ENCODE measurements at places on chromosomes 2 and 18.

GRCh38 chr2:36074008-36074407 lies 281.6 kb upstream of the CRIM1 start:
- DNase-seq, result no peak

DNA sequence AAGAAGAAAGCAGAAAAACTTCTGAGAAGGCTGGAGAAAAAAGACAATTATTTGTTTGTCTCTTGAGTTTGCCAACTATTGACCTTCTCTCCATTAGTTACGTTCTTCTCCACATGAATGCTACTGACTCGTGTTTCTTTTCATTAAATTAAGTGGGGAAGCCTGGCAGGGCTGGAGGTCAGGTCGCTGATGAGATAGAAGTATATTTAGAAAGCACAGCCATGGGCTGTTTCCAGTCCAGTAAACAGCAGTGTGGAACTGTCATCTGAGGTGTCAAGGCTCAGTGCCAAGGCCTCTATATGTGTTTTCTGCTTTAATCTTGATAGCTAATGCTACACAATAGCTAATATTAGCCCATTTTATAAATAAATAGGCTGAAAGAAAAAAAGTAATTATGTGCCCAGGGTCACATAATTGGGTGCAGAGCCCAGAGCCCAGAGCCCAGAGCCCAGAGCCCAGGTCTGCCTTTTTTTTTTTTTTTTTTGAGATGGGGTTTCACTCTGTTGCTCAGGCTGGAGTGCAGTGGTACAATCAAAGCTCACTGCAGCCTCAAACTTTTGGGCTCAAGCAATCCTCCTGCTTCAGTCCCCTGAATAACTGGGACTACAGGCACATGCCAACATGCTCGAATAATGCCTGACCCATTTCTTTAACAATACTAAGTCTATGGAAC lies 6.3 kb downstream of the MSGN1 start:
- DNase-seq, result no peak

GRCh38 chr2:71067567-71068217 lies 756 bp upstream of the NAGK start:
- no peak for DNase-seq

- no peak for DNase-seq
These were observed 160.1 kb upstream of the CBLN2 start for GRCh38 chr18:72704202-72704601.

DNA sequence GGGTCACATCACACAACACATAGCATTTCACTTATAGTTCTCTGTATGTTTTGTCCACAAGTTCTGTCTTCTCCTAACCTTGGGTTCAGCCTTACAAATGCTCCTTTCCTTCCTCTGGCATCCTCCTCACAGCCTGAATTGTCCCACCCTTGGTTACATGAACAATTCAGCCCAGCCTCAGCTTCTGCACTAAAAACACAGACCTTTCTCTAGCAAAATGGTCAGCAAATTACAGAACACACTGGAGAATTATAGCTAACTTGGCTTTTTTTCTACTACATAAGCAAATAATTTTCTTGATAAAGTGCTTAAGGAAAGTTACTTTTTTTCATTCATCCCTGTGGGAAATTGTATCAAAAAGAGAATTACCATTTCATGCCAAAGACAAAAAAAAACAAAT lies 94.8 kb upstream of the COL5A2 start:
- DNase-seq, result no peak

DNA sequence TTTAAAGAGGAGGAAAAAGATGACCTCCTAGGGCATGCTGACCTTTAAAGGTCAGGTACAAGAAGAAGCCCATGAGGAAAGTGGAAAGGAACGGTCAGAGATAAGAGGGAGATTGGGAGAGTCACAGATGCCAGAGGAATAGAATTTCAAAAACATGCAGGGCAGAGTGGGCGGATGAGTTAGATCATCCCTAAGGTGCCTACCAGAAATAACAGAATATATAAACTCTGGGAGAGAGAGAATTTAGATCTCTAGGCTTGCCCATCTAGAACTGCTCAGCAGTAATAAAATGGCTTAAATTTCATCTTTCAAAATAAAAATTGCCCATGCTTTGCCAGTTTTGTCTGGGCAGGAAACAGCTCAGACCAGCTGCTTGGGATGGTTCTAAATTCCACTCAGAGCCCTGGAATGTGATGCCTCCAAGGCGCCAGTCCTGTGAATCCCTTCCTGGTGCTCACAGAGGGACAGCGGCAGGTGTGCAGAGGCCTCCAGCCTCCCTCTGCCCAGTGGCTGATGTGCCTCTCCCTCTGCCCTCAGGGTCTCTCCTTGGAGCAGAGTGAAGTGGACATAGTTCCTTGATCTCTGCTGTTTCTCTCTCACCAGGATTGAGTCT lies 130.9 kb downstream of the ANTXR1 start:
- peak; percentile 26 for DNase-seq

GRCh38 chr2:205212357-205212756 lies 469.9 kb upstream of the NRP2 start:
- DNase-seq, result no peak

- DNase-seq, result peak; percentile 18
These were observed 1272.2 kb upstream of the ACVR2A start for GRCh38 chr2:146572598-146572997.

DNA sequence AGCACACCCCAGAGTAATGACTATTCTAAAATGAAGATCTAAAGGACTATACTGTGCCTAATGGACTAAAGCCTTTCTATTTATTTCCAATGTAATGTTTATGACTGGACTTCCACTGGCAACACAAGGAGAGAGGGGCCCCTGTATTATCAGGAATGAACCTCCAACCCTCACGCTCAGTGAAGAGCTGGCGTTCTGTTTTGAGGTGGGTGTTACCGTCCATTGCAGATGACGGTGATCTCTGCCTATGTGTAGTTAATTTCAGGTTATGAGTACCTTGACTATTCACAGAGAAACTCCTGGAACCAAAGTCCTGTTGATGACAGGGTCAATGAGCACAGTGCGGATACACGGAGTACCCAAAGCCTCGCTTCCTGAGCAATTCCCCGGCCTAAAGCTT lies 85.4 kb downstream of the MEP1B start:
- no peak for DNase-seq

DNA sequence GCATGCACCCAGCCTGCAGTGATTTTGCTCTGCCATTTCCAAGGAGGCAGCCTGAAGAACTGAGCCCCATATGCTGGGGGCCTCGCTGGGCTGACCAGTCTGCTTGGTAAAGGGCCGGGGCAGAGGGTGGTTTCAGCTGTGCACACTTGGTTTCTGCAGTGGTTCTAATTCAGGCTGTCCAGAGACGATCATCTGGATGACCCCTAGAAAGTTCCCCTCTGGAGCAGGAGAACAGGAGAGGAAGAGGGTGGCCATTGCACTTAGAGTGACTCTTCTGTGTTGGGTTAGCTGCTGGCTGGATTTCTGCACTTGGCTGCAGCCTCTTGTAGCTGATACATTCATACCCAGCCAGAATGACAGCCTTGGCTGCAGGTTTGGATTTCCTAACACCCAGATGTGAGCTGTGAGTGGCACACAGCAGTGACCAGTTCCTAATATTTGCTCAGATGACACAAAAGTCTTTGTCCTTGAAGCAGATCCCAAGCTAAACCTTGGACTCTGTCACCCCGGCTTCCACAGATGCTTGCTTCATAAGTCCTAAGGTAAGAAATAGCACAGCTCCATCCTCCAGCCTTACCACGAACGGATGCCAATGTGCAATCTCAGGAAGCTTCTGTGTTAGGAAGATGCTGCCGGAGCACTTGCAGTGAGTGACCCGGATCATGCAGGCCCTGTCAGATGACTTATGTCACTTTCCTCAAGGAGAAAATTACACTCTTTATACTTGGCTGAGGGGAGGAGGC lies 105.6 kb downstream of the HNRNPLL start:
- DNase-seq, result no peak

DNA sequence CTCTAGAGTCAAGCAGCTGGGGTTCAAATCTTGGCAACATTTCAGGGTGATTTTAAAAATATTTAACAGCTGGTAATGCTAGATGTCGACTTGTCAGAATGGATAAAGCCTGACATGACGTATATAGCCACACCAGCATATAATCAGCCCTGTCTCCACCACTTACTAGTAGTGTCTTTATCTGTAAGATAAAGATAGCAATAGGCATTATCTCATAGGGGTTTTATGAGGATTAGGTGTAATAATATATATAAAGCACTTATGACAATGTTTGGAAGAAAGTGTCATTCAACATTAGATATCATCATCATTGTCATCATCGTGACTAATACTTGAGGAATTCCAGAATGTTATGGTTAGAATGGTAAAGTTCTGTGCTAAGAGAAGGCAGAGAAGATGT lies 369.0 kb upstream of the CWC22 start:
- no peak for DNase-seq

DNA sequence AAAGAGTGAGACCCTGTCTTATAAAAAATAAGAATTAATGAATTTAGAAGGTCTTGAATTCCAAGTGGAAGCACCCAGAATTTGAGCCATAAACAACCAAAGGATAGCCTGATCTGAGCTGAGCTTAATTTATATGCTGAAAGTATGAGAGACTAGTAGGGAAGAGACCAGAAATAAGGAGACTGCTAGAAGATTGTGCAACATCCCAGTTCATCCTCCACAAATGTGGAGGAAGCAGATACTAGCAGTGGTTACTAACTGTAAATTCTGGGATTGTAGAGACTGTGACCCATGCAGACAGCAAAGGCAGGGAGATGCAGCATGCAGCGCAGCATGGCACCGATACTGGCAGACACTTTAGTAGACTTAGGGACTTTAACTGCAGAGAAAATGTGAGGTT lies 1.5 kb upstream of the SULT1C2 start:
- no peak for DNase-seq

- DNase-seq, result no peak
These were observed 9.1 kb downstream of the FKBP7 start for GRCh38 chr2:178469219-178469849.

GRCh38 chr2:127413782-127414637 lies 4.2 kb upstream of the PROC start:
- peak; percentile 83 for DNase-seq

- DNase-seq, result peak; percentile 47
These were observed 14.9 kb upstream of the MBP start for GRCh38 chr18:77147418-77147852.

GRCh38 chr2:191719938-191720337 lies 42.0 kb downstream of the NABP1 start:
- no peak for DNase-seq

DNA sequence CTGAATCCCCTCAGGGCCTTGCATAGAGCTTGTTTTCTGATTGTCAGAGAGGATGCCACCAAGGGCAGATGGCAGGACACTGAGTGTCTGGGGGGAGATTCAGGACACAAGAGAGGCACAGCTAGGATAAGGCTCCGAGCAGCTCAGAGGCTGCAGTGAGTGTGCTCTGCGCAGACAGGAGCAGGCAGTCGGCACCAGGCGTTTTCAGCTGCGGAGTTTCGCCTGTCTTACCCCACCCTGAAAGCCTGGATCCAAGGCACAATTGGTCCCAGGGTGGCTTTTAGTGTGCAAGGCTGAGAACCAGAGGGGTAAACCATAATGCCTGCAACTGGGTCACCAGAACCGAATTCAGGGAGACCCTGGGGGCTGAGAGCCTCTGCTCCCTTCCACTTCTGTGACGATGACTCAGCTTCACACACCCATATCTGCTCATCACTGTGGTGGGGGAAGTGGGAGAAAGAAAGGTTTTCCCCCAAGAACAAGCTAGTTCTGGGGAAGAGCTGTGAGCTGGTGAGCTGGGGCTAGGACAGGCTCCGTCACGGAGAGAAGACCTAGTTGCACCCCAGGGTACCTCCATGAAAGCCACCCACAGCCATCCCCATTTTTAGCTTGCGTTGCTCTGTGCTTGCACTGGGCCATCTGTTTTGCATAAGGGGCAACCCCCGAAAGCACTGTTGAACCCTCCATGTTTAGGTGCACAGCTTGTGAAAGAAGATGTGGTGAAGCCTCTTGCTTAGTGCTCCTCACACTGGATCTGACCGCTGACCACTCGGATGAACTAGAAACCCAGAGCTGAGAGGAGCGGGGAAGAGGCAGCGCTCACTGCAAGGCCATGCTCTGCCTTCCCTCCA lies 173.7 kb downstream of the CELF4 start:
- no peak for DNase-seq

DNA sequence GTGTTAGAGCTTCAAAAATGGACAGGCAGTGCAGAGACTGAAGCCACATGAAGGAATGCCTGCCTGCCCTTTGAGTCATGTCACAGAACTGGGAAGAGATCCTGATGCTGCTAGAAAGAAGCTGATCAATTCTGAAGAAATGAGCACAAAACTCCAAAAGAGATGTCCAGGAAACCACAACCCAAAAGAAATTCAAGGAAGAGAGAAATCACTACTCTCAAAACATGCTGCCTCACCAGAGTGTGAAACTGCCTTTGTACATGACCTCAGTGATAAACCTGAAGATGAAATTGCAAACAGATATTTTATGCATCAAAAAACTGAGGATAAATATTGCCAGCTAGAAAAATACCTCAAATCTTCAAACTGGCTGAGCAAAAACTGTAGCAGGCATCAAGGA lies 20.5 kb downstream of the USP40 start:
- DNase-seq, result no peak

DNA sequence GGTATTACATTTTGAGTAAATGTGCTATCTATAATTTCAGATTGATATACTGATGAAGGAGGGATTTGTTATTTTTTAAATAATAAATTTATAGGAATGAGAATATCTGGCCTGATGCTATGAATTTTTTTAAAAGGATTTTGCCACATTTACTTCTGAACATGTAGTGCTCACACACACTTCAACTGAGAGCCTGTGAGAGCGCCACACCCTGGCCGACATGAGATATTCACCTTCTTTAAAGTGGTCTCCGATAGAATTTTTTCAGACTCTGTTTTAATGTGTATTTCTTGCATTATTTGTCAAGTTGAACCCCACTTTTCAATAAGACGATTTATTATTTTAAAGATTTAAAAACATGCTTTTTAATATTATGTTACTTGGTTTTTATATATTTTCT lies 813.3 kb downstream of the DCC start:
- DNase-seq, result no peak

DNA sequence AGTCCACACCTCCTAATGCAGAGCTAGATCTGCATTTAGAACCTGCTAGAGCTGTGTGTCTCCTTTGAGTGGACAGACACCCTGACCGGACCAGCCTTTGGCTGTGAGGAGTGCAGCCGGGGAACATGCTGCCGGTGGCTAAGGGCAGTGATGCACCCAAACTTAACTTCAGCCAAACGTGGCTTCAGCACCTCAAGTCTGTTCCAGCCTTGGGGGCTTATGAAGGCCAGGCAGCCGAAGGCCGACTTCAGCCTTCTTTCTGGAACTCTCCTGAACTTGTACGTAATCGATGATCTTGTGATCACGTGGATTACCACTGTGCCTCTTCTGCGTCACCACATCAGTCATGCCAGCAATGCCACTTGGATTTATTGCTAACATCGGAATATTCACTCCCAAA lies 49.1 kb downstream of the POMC start:
- DNase-seq, result no peak

GRCh38 chr2:32502941-32503340 lies 124.9 kb upstream of the TTC27 start:
- no peak for DNase-seq

GRCh38 chr2:235779444-235779896 lies 285.6 kb downstream of the AGAP1 start:
- peak; percentile 45 for DNase-seq

DNA sequence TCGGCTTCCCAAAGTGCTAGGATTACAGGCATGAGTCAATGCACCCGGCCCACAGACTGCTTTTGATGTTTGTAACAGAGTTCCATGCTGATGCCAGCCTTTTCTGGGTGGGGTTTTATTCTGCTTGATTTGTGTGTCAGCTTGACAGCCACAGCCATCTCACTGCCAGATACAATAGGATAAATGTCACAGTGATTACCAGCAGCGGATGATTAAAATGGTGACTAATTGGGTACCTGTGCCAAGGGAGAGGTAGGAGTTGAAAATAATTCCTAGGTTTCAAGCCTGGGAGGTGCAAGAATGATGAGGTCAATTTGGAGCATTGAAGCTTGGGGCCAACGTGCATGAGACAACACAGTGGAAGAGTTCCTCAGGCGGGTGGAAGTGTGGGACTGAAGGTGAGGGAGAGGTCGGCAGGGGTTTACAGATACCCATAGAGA lies 39.4 kb downstream of the SH2D6 start:
- DNase-seq, result no peak
